SK-N-MC (cell line): ENCODE measurements at places on chromosomes 6 and 20.

- no peak for DNase-seq
Measured at GRCh38 chr20:43438578-43439316, 18.9 kb upstream of the SRSF6 start.

DNA sequence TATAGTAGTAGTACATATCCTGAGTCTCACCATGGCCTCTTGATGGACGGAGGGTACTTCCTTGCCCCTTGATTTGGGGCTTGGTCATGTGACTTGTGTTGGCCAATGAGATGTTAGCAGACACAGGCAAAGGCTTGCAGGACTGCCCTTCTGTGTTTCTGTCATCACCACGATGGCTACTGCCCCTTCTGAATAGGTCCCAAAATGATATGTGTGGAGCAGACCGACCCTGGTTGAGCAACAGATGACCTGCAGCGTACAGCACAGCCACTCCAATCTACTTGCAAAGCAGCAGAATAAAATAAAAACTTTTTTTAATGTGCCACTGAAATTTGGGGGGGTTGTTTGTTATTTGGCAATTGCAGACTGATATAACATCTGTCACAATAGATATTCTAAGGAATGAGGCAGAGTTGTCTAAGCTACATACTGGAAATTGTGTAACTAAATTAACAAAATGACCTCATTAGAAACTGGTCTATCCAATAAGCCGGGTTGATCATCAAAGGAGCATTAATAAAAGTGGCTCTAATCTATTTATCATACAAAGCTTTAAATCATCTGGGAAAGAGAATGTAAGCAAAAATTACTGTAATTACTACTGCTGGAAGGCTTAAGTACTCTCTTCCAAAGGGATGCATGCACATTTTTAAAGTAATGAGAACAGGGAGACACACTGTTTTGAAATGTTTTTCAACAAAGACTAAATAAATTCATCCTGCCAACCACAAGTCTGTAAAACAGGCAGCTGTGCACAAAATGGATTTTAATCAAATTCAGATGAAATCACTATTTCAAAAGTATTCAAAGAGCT, 209.5 kb downstream of the KIF16B start:
- DNase-seq = no peak

- no peak for DNase-seq
Measured at GRCh38 chr6:161232467-161232866, 41.4 kb downstream of the AGPAT4 start.

- DNase-seq = no peak
Measured at GRCh38 chr20:12030470-12030869, 112.8 kb downstream of the BTBD3 start.
